ENCODE measurements at places on chromosomes 5 and 9.
A peak's percentile ranks its signal among the peaks of the same experiment; 100 is the strongest.

GRCh38 chr5:175141421-175141820 lies 302.6 kb downstream of the DRD1 start:
- DNase-seq, result no peak

- no peak for DNase-seq
Measured at GRCh38 chr5:137631453-137631852, 104.4 kb downstream of the KLHL3 start.

GRCh38 chr5:32707418-32707997 lies 3.6 kb upstream of the NPR3 start:
- peak; percentile 74 for DNase-seq

- no peak for DNase-seq
Measured at GRCh38 chr5:91160714-91161285, 222.3 kb downstream of the ARRDC3 start.

DNA sequence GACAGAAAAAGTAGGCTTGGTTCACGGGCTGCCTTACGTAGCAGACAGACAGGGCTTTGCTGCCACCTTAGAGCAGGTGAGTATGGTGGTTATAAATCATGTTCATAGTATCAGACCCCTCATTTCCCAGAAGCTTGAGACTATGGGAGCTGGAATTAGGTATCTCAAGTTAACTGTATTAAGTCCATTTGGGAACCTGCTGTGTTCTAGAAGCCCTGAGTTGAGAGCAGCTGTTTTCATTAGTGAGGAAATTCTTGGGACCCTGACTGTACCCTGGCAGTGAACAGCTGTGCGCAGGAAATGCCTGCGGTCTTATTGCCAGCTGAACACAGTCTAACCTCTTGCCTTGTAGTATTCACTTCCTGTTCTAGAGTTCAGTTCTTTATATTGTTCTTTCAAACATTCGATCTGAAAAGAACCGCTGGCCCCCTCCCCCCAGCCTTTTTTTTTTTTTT lies 29.8 kb downstream of the UGCG start:
- no peak for DNase-seq

DNA sequence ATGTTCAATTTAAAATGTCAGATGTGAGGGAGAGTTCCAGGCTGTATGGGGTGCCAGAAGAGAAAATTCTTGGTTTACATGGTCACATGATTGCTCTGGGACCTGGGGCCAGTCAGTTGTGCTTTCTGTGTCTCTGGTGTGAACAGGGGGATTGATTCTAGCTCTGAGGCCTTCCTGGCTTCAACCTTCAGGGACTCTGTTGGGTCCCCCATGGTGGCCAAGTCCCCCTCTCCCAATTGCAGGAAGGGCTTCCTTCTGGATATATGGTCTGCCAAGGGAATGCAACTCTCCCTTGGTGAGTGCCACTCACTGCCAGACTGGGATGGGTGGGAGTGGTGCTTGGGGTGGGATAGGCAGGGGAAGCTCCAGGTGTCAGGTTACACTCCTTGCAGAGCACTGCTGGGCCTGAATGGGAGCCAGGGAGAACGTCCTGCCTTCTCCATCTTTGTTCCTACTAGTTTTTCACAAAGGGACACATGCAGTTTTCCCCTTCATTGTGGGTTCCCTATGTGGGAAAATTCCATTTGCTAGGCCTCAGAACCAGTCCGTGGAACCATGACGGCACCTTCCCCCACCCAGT lies 153.2 kb downstream of the MELK start:
- peak; percentile 68 for DNase-seq

- DNase-seq, result no peak
Measured at GRCh38 chr9:29078063-29078666, 1504.9 kb upstream of the C9orf72 start.

DNA sequence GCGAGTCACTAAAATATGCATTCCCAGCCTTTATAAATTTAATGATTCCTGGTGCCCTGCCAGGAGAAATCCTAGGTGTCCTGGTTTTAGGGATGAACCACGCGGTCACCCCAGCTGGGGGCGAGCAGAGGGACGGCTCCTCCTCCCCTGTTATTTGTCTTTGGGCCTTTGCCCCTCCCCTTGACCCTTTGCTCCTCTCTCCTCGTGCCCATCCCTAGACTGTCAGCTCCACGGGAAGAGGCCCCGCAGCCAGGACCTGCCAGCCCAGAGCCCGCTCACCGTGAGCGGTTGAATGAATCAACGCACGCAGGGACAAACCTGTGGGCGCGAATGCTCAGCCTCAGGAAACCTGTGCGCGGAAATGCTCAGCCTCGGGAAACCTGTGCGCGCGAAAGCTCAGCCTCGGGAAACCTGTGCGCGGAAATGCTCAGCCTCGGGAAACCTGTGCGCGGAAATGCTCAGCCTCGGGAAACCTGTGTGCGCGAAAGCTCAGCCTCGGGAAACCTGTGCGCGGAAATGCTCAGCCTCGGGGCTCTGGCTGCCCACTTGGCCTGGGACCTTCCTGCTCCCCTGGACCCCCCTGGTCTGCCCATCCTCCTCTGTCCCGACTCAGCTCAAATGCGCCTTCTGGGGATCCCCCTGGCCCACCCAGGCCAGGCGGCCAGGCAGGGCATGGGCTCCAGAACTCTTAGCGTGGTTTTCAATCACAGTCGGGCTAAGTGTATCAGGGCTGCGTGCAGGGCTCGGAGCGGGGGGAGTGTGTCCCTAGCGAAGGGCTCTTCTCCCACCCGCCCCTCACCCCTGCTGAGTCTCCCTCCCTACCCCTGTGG lies 140.5 kb upstream of the COL5A1 start:
- peak; percentile 83 for DNase-seq

DNA sequence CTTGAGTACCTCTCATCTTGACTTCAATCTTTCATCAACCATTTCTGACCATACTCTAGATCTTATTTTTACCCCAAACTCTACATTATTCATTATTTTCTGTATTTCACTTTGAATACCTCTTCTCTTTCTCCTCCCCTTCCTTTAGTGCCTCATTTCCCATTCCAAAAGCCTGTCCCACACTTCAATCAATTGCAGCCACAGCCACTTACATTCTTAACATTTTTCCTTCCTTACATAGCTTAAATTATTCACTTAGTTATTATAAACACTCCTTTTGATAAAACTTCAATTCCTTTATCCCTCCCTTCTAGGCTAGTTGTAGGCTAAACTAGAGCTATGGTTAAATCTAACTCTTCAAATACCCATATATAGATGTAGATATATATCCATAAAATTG lies 344.0 kb downstream of the PRR16 start:
- peak; percentile 41 for DNase-seq

- DNase-seq, result no peak
Measured at GRCh38 chr5:38467353-38468040, 88.9 kb downstream of the LIFR start.

All from GM23338 (cell line).